ENCODE measurements at places on chromosomes 11 and 22.
A peak's percentile ranks its signal among the peaks of the same experiment; 100 is the strongest.

DNA sequence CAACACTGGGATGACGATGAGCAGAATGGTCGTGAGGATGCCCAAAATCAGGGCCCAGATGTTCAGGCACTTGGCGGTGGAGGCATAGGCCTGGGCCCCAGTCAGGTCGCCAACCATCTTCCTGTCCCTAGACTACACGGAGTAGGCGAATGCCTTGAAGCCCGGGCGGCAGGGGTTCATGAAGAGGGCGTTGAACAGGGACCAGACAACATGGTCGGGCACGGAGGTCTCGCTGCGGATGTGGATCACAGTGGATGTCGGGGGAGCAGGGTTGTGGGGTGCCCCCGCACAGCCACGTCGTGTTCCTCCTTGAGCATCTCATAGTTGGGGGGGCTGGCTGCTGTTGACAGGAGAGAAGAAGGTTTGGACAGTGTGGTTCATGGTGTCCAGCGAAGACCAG, 9.5 kb downstream of the MYEOV start:
- no peaks in the 10 kb centered on the region for H3K36me3 ChIP-seq

DNA sequence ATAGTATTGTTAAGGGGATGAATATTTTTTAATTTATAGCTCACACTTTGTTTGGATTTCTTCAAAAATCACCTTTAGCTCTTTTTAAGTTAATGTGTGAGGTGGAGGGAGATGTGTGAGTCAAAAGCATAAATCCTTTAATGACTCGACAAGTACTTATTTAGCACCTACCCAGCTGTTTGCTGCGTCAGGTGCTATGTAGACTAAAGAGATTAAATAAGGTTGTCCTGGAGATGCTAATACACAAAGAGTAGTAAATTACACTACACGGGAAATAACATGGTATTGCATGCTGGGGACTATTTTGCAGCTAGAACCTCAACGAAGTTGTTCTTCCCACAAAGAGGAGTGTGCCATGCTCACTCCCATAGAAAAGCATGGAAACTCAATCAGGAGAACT, 583.3 kb upstream of the TENM4 start:
- H3K27ac ChIP-seq = no peak overlapping the region
- no peak for DNase-seq
- H3K27me3 ChIP-seq = peaks cover 2% of the 10 kb centered on the region
- H3K4me1 ChIP-seq = no peaks in the 10 kb centered on the region

DNA sequence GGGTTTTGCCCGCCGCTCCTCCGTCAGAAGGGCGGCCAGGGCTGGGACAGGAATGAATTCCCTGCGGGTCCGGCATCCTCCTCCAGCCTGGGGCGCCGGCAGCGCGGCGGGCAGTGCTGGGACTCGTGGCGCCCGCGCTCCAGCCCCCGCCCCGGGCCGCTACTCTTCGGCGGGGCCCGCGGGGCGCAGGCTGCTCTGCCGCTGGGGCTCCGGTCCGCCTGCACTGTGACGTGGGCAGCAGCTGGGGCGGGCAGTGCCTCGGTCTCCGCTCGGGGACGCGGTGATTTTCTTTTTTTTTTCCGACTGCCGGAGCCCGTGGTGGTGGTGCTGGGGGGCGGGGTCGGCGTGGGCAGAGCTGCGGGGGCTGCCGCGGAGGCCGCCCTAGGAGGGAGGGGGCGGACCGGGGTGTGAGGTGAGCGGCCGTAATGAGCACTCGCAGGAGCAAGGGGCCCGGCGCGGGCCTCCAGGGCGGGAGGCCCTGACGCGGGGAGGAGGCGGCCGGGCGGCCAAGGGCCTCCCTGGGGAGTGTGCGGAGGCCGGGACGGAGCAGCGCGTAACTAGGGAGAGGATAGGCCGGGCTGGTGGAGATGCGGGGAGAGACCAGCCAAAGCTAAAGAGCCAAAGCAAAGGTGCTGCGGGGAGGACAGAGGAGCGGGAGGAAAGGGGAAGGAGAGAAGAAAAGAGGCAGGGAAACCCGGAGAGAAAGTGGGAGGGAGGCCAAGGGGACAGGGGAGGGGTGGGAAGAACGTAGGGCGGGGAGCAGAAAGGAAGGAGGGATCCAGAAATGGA, 73.3 kb upstream of the ZBED5 start:
- peak; percentile 89 for DNase-seq
- H3K36me3 ChIP-seq = no peaks in the 10 kb centered on the region
- H3K27ac ChIP-seq = peak overlapping the region; percentile 97
- no peaks in the 10 kb centered on the region for H3K27me3 ChIP-seq
- H3K4me3 ChIP-seq = peak overlapping the region; percentile 89

DNA sequence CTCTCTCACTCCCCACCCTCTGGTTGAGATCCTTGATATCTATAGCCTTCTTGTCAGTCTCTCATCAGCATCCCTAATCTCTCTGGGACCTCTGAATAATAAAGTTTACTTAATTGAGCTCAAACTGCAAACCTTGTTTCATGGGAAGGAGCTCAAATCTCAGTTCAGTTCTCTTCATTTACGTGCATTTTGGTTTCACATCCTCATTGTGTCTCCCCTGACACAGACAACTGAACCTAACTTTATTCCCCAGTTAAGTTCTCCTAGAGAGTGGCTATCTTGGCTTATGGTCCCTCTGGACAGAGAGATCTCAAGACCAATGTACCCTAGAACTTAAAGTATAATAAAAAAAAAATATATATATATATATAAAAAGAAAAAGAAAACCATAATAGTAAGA, 47.3 kb downstream of the NXPE2 start:
- DNase-seq = no peak
- no peaks in the 10 kb centered on the region for H3K36me3 ChIP-seq
- H3K27ac ChIP-seq = no peak overlapping the region

DNA sequence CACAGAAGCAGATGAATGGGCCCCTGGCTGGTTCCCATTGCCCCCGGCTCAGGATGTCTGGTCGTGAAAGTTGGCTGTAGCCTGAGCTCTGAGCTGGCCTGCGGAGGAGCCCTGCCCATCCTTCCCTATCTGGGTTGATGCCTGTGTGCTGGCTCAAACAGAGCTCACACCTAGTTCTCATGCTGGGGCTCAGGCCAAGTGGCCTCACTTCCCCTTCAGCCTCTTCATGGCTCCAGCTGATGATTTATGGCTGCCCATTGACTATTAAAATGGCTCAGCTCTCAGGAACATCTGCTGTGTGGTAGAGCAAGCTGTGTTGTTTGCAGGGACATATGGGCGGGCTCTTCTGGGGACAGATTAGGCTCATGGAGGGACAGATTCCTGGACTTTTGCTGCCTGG, 64.7 kb downstream of the ADAMTS15 start:
- peaks cover 28% of the 10 kb centered on the region for H3K4me1 ChIP-seq
- no peak overlapping the region for H3K27ac ChIP-seq
- H3K36me3 ChIP-seq = no peaks in the 10 kb centered on the region
- H3K27me3 ChIP-seq = no peaks in the 10 kb centered on the region
- no peak overlapping the region for H3K4me3 ChIP-seq

- H3K27me3 ChIP-seq = peaks cover 10% of the 10 kb centered on the region
- H3K36me3 ChIP-seq = no peaks in the 10 kb centered on the region
- H3K4me3 ChIP-seq = no peak overlapping the region
- peaks cover 16% of the 10 kb centered on the region for H3K4me1 ChIP-seq
- no peak overlapping the region for H3K27ac ChIP-seq
Observed at GRCh38 chr11:132941024-132941646, 591.2 kb downstream of the OPCML start.

- no peak for DNase-seq
- no peak overlapping the region for H3K4me3 ChIP-seq
- peaks cover 49% of the 10 kb centered on the region for H3K4me1 ChIP-seq
- H3K36me3 ChIP-seq = peaks cover 1% of the 10 kb centered on the region
- no peaks in the 10 kb centered on the region for H3K27me3 ChIP-seq
- no peak overlapping the region for H3K27ac ChIP-seq
Observed at GRCh38 chr22:21834869-21835268, 32.6 kb downstream of the MAPK1 start.

GRCh38 chr11:77147668-77148321, 19.7 kb downstream of the MYO7A start:
- H3K4me3 ChIP-seq = no peak overlapping the region
- no peak overlapping the region for H3K27ac ChIP-seq
- DNase-seq = no peak
- peaks cover 14% of the 10 kb centered on the region for H3K27me3 ChIP-seq
- no peaks in the 10 kb centered on the region for H3K36me3 ChIP-seq
- peaks cover under 1% of the 10 kb centered on the region for H3K4me1 ChIP-seq

Measured in osteocyte (in vitro differentiated cells).